CD4-positive, alpha-beta T cell treated with Interferon alpha-2 for 1 hour (primary cell): ENCODE measurements at places on chromosomes 12 and 14.

DNA sequence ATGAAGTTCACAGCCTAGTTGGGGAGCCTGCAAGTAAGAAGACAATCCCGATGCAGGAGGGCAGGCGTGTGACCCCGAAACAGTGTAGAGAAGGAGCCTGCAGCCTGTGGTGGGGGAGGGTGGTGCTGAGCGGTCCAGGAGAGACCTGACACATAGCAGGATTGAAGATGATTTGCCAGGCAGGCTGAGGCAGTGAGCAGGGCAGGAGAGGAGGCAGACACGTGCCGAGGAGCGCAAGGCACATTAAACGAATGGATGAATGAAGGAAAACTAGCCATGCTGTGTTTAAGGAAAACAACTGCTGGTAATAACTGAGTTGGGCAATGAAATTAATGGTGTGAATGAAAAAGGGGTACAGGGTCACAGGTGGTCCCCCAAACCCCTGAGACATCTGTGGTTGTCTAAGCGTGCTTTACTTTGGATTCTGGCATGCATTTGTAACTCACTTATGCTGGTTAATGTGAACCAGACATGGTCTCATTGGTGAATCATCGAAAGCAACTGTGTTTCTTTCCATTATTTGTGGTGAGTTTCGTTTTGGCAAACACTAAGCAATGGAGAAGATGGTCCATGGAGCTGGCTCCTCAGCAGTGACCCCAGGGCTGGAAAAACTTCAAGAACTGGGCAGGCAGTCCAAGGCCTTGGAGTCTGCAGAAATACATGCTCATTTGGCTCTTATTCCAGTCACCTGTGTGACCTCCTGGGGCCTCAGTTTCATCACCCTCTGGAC, 96.9 kb upstream of the EVL start:
- DNase-seq, result no peak

DNA sequence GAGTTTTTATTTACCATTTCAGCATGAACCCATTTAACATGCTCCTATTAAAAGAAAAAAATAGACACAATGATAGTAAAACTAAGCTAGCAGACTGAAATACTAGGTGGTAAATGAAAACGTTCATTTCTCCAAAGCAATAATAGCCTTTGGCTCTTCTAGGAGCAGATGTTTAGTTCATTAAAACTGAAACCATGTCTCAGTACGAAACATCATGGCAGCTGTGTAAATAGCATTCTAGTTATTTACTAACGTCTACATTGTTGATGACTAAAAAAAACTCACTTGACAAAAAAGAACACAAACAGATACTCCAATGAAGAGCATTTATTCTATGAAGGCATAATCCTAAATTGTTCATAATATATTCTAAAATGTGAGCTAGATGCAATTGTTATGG, 17.9 kb downstream of the RECQL start:
- DNase-seq, result no peak

- DNase-seq, result no peak
Observed at GRCh38 chr14:21915826-21916225, 242.2 kb upstream of the OR4E1 start.

DNA sequence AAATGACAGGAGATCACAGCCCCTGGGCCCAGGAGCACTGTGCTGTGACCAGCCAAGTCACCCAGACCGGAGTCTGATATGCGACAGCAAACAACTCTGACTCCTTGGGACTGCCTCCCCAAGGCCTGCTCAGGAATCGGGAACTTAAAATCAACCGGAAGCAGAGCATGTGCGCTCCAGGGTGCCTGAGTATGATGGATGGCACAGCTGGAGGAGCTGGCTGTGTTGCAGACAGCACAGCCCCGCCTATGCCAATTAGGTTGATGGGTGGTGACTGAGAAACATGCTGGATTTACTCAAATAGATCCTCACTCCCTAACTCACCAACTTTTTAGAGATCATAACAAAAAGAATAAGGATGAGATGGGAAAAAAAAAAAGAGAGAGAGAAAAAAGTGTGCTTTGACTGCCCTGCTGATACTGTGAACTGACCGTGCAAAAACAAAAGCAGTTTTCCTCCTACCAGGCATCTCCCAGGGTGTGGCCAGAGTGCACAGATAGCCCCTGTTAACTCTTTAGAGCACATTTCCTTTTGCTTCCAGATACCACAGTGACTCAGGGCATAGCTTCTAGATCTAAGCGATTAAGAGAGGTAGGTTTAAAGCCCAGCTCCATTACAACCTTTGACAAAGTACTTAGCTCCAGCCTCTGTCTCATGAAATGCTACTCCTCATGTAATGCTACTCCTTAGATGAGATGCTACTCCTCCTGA, 27.4 kb upstream of the STON2 start:
- no peak for DNase-seq

GRCh38 chr12:130053651-130054069, 108.6 kb upstream of the FZD10 start:
- DNase-seq, result no peak

GRCh38 chr14:89452281-89452680, 35.2 kb upstream of the FOXN3 start:
- no peak for DNase-seq
